ENCODE measurements at places on chromosomes 1 and 21.

GRCh38 chr1:205262731-205263171 lies 35.0 kb downstream of the TMCC2 start:
- no peak for ATAC-seq

GRCh38 chr21:27406300-27407009 lies 439.6 kb upstream of the ADAMTS5 start:
- ATAC-seq: no peak

DNA sequence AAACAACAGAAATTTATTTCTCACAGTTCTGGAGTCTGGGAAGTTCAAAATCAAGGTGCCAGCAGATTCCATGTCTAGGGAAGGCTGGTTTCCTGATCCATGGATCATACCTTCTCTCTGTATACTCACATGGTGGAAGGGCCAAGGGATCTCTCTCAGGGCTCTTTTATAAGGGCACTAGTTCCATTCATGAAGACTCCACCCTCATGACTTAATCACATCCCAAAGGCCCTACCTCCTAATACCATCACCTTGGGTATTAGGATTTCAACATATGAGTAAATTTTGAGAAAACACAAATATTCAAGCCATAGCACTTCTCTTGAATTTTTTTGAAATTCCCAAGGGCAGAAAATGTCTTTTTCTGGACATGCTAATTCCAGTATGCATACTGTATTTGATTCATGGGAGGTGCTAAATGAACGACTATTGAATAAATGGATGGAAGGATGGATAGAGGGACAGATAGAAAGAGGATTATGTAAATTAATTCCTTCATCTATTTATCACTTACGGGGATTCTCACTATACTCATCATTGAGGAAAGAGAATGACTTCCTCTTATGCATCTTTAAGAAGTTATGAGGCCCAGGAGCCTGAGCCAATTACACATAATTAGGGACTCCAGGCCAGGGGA lies 182.8 kb downstream of the NRIP1 start:
- no peak for ATAC-seq

GRCh38 chr1:103917795-103918194 lies 168.1 kb downstream of the AMY1C start:
- ATAC-seq: no peak

GRCh38 chr1:169142129-169142528 lies 35.6 kb downstream of the ATP1B1 start:
- no peak for ATAC-seq

DNA sequence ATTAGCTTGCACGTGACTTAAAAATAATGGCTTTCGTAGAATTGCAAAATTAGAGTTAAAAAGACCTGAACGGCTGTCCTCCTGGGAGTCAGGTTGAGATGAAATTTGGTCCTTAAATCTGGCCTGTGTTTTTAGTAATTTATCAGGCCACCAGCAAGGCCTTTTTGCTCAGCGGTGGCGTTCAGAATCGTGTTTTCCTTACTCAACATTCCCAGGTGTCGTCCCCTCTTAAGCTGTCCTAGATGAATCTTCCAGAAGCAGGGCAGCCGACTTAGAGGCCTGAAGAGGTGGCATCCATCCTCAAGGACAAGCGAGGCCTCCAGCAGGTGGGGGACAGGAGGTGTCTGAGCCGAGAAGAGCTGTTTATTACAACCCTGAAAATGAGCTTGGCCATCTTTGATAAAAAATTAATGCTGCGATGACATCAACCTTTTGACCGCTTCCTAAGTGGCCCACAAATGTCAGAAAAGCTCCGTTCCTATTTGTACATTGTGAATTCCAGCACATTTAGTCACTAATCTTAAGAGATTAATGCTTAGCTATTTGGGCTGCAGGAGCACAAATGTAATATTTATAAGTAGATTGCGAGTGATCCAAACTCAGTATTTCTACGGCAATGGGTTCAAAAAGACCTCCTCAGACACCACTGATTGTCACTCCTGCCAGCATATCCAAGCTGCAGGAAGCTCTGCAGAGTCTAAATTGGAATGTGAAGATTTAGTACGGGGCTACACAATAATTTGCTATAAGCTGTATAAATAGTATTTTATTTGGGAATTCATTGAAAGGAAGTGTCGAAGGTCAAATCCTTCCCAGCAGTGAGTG lies 344.1 kb upstream of the VAMP3 start:
- ATAC-seq: no peak

All from stimulated activated memory B cell treated with anti-CD40 and anti-IgM and Interleukin-4, amounts not matched to agents 10 μg/mL and 1 μg/mL and 100 μg/mL, for 72 hours (primary cell).